Left hindlimb (tissue), 1 donor: ENCODE measurements at places on chromosomes 3 and 15.

- no peak for DNase-seq
Observed at GRCh38 chr15:30870681-30871080, 33.0 kb upstream of the FAN1 start.

- no peak for DNase-seq
Observed at GRCh38 chr3:108123326-108123725, 32.5 kb upstream of the CD47 start.

GRCh38 chr15:28984421-28985315 is 98.9 kb downstream of the APBA2 start:
- DNase-seq = peak; percentile 65

DNA sequence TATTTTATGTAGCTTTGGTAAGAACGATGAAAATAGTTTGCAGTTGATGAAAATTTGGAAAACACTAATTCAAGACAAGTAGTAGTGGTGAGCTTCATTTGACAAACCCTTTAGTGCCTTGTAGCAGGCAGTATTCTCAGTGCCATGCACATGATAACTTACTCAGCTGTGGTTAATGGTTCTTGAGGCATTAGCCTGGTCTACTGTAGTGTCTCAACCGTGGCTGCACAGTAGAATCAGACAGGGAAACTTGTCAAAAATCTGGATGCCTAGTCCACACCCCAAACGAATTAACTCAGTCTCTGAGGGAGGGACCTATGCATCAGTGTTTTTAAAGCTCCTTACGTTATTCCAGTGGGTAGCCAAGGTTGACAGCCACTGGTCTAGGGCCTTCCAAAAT is 45.4 kb downstream of the PSMD6 start:
- no peak for DNase-seq
